Vagina (tissue), 2 donors: ENCODE measurements at places on chromosomes 11 and 22.

DNA sequence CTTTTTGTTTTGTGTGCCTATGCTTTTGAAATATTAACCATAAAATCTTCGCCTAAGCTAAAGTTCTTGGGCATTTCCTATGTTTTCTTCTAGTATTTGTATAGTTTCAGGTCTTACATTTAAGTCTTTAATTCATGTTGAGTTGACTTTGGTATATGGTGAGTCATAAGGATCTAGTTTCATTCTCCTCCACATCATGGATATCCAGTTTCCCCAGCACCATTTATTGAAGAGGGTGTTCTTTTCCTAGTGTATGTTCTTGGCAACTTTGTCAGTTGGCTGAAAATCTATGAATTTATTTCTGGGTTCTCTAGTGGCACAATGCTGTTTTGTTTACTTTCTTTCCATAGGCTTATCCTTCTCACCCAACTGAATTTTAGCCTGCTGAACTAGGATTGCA lies 49.0 kb downstream of the CTSC start:
- no peak for DNase-seq

- DNase-seq = no peak
Observed at GRCh38 chr11:68282141-68282860, 10.5 kb upstream of the C11orf24 start.

GRCh38 chr11:86068138-86068871 lies 579 bp downstream of the PICALM start:
- peak; percentile 88 for DNase-seq

DNA sequence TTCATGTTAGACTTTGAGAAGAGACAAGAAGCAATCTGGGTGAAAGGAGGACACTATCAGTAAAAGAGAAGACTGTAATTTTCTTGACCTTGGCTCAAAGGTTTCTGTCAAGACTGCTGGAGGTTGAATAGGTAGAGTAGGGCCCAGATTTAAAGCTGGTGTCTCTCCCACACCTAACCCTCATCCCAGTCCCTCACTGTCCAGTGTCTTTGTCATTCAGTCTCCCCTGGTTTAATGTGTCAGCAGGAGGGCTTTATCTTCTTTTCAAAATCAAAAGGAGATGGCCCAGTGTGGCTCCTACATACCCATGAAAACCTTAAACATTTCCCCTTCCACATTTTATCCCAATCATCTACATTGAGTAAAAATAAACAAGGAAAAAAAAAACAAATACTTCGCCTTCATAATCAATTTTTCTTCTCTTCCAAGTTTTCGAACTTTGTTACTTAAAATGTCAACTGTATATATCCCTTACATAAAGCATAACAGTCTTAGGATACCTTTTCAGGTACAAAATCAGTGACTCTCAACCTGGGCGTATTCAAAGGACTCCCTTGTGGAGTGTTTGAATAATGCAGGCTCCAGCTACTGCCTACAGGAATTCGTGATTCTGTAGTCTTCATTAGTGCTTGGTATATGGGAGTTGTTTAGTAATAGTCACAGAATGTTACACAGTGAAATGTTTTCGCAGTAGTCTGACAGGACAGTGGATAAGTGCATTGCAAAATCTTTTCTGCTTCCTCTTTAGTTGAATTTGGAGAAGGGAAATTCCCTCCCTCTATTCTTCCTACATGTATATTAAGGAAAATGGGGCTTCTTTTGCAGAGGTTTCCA lies 87.2 kb downstream of the FAT3 start:
- DNase-seq = no peak

- DNase-seq = no peak
Observed at GRCh38 chr11:110069158-110069737, 23.9 kb upstream of the ZC3H12C start.

DNA sequence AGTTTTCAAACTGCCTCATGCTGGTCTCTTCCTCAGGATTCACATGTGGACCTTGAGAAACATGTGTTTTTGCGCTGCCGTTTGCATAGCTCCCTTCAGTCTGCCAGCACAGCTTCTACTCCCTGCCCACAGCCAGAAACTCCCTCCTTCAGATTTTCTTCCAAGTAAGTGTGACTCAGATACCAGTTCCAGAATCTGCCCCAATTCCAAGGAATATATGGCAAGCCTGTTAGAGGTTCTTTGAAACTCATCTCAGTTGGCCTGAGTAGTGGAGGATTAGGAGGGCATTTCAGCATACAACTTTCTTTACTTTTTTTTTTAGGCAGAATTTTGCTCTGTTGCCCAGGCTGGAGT lies 67.1 kb downstream of the SNX19 start:
- DNase-seq = no peak

DNA sequence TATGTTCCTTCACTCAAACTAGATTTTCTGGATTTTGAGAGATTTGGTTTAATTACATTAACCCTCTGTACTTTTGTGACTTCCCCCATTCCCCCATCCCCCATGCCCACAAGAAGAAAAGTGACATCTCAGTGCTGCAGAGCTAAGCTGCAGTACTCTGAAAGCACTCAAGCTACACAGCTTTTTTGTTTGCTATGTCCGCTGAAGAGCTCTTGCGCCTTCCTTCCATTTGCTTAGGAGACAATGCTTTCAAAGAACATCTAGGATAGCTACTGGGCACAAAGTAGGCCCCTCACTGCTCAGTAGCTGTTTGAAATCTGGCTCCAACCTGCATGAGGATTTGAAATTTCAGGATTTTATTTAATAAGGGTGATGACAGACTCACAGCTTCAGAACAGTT lies 69.7 kb downstream of the SLC17A6 start:
- DNase-seq = no peak

DNA sequence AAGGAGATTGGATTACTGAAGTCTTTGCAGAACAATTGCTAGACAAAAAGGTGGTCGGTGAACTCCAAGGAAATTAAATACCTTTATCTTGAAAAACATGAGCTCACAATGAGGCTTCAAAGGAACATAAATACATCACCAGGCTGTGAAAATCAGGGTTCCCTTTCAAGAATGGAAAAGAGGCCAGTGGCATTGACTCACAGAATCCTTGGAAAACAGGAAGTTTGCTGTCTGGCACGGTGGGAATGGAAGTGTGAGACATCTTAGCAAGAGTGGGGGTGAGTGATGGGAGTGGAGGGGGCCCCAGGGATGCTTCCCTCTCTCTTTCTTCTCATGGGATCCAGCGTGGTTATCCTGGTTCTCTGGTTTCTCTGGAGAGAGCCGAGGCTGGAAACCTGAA lies 48.9 kb upstream of the TBCEL start:
- DNase-seq = no peak

- DNase-seq = no peak
Observed at GRCh38 chr11:19660076-19660475, 52.6 kb upstream of the NAV2 start.
